Neural cell (in vitro differentiated cells): ENCODE measurements at places on chromosomes 12 and 14. TPM values are rescaled to one million over a fixed set of nuclear protein-coding genes. Genes with fewer than 3 reads are reported as not detected.

Gene CMA1
- polyA plus RNA-seq, result not detected in 2 replicates

Gene RNASE3
- not detected in 2 replicates for polyA plus RNA-seq

Gene C14orf132
- 50.1 and 62.0 TPM in 2 replicates for polyA plus RNA-seq

Gene CCND2
- polyA plus RNA-seq, result 13.7 and 16.9 TPM in 2 replicates

Gene DCTN2
- polyA plus RNA-seq, result 351 and 369 TPM in 2 replicates
